ENCODE measurements at places on chromosomes 2 and 18. TPM values are rescaled to one million over a fixed set of nuclear protein-coding genes. Genes with fewer than 3 reads are reported as not detected.
A peak's percentile ranks its signal among the peaks of the same experiment; 100 is the strongest.

GRCh38 chr2:223576873-223577272 is 25.3 kb downstream of the SCG2 start:
- peak; percentile 97 for DNase-seq

GRCh38 chr2:61090386-61090921 is 24.8 kb downstream of the SANBR start:
- DNase-seq, result no peak

DNA sequence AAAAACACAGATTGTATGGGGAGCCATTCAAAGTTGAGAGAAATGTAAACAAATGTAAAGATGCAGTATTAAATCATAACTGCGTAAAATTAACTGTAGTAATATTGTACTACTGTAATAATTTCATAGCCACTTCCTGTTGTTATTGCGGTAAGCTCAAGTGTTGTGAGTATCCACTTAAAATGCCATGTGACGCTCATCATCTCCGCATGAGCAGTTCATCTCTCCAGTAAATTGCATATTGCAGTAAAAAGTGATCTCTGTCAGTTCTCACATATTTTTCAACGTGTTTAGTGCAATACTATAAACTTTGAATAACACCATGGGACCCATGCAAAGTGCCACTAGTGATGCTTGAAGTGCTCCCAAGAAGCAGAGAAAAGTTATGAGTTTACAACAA is 41.8 kb upstream of the SP3 start:
- DNase-seq, result no peak

The FBXO36 gene
- 2.5 TPM for total RNA-seq

DNA sequence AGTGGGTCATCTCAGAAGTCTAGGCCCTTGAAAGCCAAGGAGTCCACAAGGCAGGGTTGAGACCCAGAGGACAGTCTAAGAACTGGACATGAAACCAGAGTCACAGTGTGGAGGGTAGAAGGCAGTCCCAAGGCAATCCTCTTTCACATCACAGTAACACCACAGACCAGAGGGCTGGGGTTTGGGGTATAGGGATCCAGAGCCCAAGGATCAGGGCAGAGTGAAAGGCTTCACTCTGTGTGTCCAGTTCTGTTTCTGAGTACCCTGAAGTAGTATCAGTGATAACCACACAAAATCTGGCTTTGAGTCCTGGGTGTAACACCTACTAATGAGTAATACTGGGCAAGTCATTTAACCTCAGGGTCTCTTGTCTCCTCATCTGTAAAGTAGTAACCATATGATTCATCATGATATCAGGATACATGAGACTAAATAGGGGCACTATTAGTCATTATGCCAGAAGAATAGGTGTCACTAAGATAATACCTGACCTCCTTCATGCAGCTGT is 91.0 kb downstream of the ICA1L start:
- DNase-seq, result peak; percentile 91

GRCh38 chr2:233447506-233448219 is 93.4 kb downstream of the DGKD start:
- no peak for DNase-seq
